ENCODE measurements at places on chromosomes 3 and 15.

DNA sequence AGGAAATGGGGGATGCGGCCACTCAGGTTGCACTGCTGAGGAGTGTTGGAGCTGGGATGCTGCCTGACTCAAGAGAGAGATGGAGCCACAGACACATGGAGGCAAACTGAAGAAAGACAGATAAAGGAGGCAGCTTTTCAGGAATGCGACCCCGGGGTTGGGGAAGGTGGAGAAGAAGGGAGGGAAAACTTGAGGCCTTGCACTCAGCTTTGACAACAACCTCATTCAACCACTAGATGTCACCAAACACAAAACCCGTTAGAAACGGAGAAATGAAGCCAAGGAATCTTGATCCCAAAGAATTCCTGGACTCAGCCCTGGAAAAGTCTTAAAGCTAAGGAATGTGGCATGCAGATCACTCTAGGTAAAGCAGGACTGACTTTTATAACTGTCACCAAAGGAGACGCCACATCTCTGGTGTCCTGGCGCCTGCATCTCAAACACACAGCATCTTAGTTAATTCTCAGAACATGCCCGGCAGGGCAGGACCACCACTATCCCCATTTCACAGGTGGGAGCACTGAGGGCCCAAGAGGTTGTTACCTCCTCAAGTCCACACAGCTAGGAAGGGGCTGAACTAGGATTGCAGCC, 59.6 kb upstream of the LMCD1 start:
- DNase-seq: peak; percentile 74

- no peak for DNase-seq
Measured at GRCh38 chr3:124810970-124811369, 76.2 kb downstream of the ITGB5 start.

GRCh38 chr3:102174832-102175374, 259.9 kb upstream of the ZPLD1 start:
- DNase-seq: no peak

DNA sequence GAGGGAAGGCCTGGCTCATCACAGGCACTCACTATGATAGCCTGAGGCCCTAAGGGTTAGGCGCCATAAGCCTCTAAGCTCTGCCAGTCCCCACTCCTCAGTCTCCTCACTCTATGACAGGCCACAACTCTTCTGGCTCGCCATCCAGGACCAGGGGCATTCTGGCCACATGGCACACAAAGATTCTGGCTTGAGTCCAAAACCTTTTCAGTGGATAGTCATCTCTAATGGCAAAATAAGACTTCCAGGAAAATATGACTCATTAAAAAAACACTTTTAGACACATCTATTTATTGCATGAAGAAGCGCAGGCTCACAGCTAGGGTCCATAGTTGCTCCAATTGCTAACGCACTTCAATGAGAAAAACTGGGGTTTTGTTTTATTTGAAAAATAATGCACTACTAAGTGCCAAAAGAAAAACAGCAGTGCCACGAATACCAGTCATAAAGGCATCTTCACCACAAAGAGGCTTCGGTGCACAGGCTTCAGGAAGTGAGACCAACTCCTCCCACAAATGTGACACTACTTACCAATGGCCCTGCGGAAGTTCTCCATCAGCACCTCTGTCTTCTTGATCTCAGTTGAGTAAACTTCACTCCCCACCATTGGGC, 11.1 kb downstream of the RUVBL1 start:
- DNase-seq: peak; percentile 73

- no peak for DNase-seq
Measured at GRCh38 chr15:90810354-90810753, 58.0 kb upstream of the FURIN start.

DNA sequence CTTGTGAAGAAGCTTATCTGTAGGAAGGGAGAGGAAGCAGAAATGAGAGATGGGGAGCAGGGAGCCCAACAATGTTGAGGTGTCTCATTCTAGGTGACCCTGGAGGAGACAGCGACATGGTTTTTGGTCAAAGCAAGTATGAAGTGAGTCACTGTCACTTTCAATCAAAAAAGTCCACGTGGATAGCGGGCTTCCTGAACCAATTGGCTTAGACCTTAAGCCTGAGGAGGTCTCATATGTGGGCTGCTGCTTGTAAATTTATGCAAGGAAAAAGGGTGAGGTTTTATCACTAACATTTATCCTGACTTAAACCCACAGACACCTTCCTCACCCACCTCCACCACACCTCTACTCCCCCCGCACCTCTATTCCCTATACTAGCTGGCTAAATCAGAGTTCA, 22.7 kb downstream of the CLDN11 start:
- no peak for DNase-seq

DNA sequence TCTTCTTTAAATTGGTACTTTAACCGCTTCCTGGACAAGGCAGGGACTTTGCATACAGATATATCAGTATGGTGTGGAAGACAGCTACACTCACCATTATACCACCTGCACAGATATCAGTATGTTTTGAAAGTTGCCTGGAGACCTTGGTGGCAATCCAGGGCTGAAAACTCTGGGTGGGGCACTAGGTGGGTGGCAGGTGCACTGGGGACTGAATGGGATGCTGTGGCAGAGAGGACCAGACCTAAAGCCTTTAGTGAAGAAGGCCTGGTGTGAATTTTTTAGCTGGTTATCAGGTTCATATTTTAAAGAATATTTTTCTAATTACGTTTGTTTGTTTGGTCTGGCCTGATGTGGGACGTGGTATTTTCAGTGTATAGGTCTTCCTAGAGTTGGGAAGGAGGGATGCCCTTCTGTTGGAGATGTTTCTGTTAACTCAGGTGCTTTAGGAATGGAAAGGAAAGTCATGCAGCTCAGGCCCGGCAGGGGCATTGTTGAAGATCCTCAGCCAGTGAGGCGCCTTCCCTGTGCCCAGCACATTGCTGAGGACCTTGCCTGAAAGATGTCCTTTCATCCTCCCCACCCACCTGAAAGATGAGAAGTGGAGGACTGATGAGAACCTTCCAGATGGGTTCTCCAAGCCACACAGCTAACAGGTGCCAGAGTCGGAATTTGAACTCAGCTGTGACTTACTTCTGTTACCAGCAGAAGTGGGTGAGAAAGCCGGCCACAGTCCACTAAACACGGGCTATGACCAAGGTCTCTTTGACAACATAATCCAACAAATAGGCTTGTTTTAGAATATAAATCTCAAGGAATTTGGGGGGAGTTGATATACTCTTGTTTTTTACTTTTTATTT, 77.3 kb downstream of the APBA2 start:
- no peak for DNase-seq

DNA sequence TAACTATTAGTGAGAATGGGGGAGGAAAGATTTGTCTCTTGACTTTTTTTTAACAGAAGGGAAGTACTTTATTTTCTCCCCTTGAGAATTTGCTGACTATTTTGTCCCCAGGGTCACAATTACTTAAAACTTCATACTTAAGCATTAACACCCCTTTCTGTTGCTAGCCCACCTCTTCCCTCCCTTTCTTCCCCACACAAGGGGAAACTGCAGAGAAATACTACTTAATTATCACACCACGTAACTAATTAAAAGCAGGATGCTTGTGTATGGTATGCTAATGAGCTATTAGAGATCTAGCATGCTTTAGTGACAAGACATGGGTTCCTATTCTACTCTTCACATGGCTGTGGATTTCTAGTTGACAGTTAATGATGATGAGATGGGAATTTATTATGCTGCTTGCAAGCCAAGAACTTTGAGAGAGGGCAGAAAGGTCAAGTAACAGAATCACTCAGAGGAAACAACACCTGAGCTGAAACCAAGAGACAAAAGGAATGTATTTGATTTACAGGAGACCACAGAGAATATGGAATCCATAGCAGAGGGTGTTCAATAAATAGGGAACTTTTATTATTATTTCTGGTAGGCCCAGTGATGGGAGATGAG, 179.2 kb downstream of the LSAMP start:
- DNase-seq: no peak

- no peak for DNase-seq
Measured at GRCh38 chr15:44136991-44137477, 58.0 kb downstream of the FRMD5 start.

GRCh38 chr15:50182219-50183013, 420 bp downstream of the SLC27A2 start:
- no peak for DNase-seq

- no peak for DNase-seq
Measured at GRCh38 chr3:126208182-126208581, 27.8 kb upstream of the ALDH1L1 start.

DNA sequence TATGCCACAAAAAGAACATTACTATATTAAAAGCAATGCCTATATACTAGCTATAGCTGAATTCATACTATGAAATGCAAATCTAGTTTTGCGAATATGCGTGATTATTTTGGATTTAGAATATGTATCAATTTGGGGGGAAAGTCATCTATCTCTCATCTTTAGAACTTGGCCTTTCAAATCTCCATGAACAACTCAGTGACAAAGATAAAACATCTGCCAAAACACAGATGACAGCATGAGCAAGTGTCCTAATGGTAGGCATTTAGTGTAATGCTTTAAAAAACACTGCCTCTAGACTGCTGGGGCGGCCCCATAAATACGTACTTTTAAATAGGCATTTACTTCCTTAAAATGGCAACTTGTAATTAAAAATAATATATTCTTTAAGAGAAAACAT, 2.7 kb downstream of the CD47 start:
- no peak for DNase-seq

DNA sequence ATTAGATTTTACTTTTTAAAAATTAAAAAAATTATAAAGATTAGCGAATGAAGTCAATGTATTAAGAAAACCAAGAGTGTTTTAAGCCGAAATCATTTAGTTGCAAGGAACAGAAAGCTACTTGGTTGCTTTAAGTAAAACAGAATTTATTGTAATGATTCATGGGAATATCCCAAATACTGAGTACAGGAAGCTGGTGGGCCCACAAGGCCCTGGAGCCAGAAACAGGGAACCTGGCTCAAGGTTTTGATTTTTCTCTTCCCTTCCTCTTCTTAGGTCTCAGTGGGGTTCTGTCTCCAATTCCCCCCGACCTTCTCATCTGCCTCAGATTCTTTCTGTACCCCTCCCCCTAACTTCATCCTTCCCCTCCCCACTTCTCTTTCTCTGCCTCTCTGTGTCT, 229.0 kb downstream of the TLE3 start:
- DNase-seq: no peak

- no peak for DNase-seq
Measured at GRCh38 chr3:179825527-179826246, 172.8 kb downstream of the USP13 start.

DNA sequence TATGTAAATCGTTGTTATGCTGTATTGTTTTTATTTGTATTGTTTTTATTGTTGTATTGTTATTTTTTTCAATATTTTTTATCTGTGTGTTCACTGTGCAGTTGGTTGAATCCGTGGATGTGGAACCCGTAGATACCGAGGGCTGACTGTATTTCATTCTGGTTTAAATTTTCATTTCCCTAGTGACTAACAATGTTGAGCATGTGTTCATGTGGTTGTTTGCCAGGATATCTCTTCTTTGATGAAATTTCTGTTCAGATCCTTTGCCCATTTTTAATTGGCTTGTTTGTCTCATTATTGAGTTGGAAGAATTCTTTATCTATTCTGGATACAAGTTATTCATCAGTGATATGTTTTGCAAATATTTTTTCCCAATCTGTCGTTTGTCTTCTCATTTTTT, 29.7 kb downstream of the STOML1 start:
- DNase-seq: no peak

- DNase-seq: no peak
Measured at GRCh38 chr3:69999140-70000027, at the start of gene SAMMSON. TSS of gene SAMMSON (plus strand) at chr3:69999733.

- DNase-seq: no peak
Measured at GRCh38 chr3:185175370-185175987, 22.6 kb upstream of the C3orf70 start.

DNA sequence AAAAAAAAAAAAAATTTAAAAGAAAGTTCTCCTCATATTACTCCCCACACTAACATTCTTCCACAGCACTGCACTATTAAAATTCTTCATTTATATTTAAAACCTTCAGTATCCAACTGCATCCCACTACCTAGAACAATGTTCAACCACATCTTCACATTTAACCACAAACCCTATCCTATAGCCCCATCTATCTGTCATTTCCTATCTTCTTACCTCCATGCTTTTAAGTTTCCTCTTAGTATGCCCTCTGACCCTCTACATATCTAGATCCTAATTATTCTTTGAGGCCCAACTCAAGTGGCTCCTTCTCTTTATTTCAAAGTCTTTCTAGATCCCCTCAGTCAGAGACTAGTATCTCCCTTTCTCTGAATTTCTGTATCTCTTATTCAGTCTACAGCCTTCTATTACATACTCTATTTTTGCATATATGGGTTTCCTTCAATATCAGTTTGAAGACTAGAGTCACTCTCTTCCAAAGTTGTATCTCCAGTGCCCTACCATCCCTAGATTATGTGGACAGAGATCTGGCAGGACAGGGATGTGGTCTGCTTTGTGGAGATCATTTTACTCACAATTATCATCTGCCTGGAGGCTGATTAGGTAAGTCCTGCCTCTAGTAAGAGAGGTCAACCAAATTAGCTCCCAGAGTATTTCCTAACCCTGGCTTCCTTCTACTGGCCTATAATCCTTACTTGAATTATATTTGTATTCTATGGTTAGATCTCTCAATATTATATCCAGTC, 1.4 kb downstream of the CIAO2A start:
- DNase-seq: no peak

GRCh38 chr3:143644370-143645089, 203.7 kb downstream of the SLC9A9 start:
- peak; percentile 73 for DNase-seq

DNA sequence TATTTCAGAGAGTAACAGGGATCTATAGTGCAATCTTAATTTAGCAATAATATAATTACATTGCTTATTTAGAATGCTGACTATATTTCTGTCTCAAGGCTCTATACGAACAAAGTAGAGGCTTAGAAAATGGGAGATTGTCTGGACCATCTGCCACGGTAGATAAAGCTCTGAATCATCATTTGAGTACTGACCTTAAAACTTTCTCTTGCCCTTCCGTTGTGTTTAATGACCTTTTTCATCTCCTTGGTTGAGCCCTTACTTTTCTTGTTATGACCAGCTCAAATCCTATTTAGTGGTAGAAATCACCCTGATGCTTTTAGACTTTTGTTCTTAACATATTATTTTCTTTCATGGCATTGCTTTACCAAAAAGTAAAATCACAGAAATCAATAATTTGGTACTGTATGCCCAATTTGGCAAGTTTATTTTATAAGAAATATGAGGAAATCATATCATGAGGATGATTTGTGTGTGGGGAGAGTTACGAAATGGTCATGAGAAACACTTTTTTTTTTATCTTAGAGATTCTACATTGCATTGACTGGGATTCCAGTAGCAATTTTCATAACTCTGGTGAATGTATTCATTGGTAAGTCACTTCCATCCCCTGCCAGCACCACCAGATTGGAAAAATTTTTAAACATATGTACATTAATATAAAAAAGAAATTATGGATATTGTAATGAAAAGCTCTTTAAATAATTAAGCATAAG, 11.0 kb downstream of the NDUFB5 start:
- DNase-seq: no peak

DNA sequence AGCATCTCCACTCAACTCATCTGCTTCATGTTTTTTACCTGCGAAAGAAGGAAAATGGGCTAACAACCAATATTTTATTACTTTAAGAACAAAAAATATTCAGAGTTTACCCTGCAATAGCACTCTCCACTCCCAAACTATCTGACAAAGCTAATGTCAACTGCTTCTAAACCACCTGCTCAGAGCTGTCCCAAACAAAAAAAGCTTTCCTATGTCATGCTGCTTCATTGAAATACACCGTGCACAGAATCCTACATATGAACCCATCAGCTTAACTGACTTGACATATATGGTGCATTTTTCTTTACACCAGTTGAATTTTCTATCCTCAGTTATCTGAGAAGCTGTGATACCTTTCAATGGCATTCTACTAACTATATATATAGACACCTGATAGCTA, 16.5 kb downstream of the SLTM start:
- DNase-seq: no peak

- no peak for DNase-seq
Measured at GRCh38 chr3:111797171-111797615, 61.9 kb upstream of the PHLDB2 start.

All from astrocyte of the cerebellum (primary cell).